ENCODE measurements at places on chromosomes 3 and 15.

DNA sequence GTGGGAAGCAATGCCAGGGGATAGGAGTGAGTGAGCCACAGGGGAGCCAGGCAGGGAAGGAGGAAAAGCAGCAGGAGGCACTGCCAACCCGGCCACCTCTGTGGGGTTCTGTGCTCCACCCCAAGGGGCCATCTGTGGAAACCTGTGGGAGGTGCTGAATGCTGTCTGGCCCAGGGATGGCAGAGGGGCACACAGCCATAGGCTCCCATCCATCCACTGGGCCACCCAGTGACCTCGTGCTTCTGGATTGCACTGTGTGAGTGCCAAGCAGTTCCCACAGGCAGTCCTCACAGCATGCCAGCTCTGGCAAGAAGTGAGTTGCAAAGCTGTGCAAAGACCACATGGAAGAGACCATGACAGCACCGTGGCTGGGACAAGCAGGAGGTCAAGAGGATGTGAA lies 27.5 kb downstream of the DNAJB8 start:
- H3K4me1 ChIP-seq = no peaks in the 10 kb centered on the region
- no peak overlapping the region for H3K4me3 ChIP-seq
- no peaks in the 10 kb centered on the region for H3K27me3 ChIP-seq

GRCh38 chr15:80191897-80192595 lies 39.2 kb downstream of the FAH start:
- H3K4me3 ChIP-seq = no peak overlapping the region
- no peaks in the 10 kb centered on the region for H3K4me1 ChIP-seq
- DNase-seq = no peak
- no peaks in the 10 kb centered on the region for H3K27me3 ChIP-seq

DNA sequence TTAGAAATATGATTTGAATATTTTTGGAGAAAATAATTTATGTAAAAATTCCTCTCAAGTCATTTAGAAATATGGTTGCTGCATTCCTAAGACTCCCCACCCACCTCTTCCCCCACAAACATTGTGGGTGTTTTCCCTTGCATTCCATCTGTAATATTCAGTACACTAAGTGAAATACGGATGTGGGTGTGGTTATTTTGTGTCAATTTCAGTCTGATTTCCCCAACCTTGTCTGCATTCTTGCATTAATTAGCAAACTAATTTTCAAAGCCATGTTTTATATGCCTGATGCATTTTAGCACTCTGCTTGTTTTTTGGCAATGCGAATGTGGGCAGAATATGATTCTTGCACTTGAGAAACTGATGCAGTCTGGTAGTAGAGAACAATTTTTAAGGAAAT lies 408.3 kb upstream of the RGMA start:
- H3K27ac ChIP-seq = no peak overlapping the region
- no peaks in the 10 kb centered on the region for H3K27me3 ChIP-seq
- peaks cover 18% of the 10 kb centered on the region for H3K4me1 ChIP-seq
- no peak overlapping the region for H3K4me3 ChIP-seq

- DNase-seq = no peak
- H3K36me3 ChIP-seq = peaks cover 90% of the 10 kb centered on the region
- no peak overlapping the region for H3K4me3 ChIP-seq
- H3K27ac ChIP-seq = no peak overlapping the region
These were observed 66.1 kb downstream of the ADAMTS17 start for GRCh38 chr15:100275641-100276040.

DNA sequence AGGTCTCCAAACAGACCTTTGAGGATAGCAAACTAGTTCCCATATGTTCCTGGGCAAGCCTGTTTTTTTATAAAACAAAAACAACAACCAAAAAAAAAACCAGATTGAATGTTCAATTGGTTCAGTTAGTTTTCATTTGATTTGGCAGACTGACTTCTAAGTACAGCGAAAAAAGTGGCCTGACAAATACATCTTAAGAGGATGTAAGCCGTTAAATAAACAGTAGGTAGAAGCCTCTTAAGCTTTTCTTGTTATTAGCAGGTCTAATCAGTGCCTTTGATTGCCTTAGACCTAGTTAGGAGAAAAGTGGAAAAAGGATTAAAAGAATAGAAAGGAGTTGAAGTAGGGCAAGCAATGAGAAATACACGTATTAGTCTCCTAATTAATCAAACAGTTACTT lies 13.2 kb downstream of the TSC22D2 start:
- H3K27ac ChIP-seq = no peak overlapping the region
- H3K4me1 ChIP-seq = 0 out of 2 replicates have a peak, but pooled peaks cover 3% of the 10 kb centered on the region
- H3K4me3 ChIP-seq = no peak overlapping the region
- H3K27me3 ChIP-seq = no peaks in the 10 kb centered on the region

- H3K36me3 ChIP-seq = no peaks in the 10 kb centered on the region
- no peak overlapping the region for H3K4me3 ChIP-seq
- peaks cover 13% of the 10 kb centered on the region for H3K27me3 ChIP-seq
- DNase-seq = peak; percentile 35
These were observed 112.7 kb downstream of the RAB11A start for GRCh38 chr15:65981837-65982626.

DNA sequence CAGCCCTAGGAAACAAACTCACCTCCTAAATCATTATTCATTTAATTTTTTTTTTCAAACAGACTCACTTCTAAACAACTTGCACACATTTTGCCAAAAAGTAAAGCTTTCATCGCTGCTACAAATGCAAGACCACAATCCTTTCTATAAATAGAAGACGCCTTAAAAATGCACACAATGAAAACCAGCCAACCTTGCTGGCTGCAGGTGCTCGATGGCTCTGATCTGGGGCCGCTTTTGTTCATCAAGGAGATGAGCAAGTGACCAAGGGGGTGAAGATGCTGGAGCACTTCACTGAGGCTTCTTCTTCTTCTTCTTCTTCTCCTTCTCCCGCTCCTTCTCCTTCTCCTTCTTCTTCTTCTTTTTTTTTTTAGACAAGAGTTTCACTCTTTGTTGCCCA lies 12.7 kb upstream of the SLC6A6 start:
- no peaks in the 10 kb centered on the region for H3K36me3 ChIP-seq
- no peak overlapping the region for H3K4me3 ChIP-seq

GRCh38 chr3:61094608-61095007 lies 156.6 kb downstream of the FHIT start:
- H3K4me3 ChIP-seq = no peak overlapping the region
- H3K36me3 ChIP-seq = no peaks in the 10 kb centered on the region
- H3K4me1 ChIP-seq = no peaks in the 10 kb centered on the region
- H3K27ac ChIP-seq = no peak overlapping the region

DNA sequence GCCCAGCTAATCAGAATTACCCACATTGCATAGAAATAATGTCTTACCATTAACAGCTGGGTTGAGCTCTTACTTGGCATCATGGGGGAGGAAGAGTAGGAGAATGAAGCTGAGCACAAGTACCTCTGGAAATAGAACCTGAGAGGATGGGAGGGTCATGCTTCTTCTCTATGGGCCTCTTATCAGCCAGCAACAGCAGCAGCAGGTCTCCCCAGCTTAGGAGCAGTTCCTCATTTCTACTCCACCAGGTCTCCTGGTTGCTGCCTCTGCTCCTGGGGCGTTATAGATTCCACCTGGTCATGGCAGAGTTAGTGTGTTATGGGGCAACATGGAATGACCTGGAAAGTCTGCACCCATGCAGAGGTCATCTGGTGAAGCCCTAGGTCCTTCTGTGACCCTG lies 3.4 kb downstream of the FSD2 start:
- no peak overlapping the region for H3K27ac ChIP-seq
- H3K36me3 ChIP-seq = no peaks in the 10 kb centered on the region
- H3K27me3 ChIP-seq = peaks cover 10% of the 10 kb centered on the region
- H3K4me3 ChIP-seq = no peak overlapping the region
- DNase-seq = no peak

Measured in DND-41 (cell line).